ENCODE measurements at places on chromosomes 5 and 9.

- no peak for DNase-seq
These were observed 572 bp downstream of the SCGB3A1 start for GRCh38 chr5:180590543-180591310.

- no peak for DNase-seq
These were observed 38.7 kb downstream of the NLN start for GRCh38 chr5:65760504-65761275.

DNA sequence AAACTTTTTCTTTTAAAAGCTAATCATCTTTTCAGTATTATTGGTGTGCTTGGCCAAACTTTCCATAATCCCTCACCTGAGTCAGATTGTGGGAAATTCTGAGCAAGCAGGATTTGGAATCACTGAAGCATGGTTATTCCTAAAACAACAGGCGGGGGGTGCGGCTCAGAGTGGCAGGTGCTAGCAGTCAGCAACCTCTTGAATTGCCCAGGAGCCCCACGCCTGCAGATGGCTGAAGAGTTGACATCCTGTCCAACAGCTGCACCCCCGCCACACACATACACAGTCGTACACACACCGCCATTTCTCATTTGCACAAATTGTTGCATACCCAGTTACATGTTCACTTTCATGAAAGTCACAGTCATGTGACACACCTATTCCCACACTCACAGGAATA, 96.6 kb downstream of the LHX2 start:
- no peak for DNase-seq

- DNase-seq, result no peak
These were observed 194.6 kb upstream of the ACTBL2 start for GRCh38 chr5:57677235-57677634.

GRCh38 chr9:133323991-133324703, 11.8 kb downstream of the SURF6 start:
- DNase-seq, result no peak

DNA sequence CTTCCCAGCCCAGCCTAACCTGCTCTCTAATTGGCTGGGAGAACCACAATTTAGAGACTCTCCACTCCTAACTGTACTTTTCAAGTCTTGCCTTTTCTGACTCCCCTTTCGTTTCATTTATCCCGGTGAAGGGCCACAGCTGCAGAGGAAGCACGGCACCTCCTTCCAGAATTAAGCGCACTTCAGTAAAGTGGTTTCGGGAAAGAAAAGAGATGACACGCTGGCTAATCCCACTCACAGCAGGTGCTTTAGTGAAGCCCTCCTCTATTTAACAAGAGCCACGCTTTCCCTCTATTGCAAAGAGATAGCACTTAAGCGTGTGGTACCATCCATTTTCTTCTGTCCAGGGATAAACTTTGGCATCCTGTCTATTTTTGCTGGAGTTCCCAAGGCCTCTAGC, 4.8 kb downstream of the DNAH5 start:
- DNase-seq, result no peak

DNA sequence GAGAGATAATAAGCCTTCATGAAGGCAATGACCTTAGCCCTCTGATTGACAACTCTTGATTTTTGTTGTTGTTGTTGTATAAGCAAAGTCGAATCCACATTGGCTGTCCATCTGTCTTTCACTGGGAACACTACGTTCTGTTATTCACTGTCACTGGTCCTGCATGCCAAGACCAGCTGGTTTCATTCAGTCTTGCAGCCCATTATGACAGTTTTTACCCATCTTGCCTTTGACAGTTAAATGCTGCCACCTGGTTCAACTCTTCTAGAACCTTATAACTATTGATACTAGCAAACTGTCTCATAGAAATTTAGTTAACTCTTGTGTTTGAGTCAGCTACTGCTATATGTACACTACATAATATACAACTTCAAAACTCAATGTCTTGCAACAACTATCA, 382.3 kb upstream of the CDH10 start:
- no peak for DNase-seq

- DNase-seq, result no peak
These were observed 313.5 kb downstream of the PRDM9 start for GRCh38 chr5:23820765-23821471.

DNA sequence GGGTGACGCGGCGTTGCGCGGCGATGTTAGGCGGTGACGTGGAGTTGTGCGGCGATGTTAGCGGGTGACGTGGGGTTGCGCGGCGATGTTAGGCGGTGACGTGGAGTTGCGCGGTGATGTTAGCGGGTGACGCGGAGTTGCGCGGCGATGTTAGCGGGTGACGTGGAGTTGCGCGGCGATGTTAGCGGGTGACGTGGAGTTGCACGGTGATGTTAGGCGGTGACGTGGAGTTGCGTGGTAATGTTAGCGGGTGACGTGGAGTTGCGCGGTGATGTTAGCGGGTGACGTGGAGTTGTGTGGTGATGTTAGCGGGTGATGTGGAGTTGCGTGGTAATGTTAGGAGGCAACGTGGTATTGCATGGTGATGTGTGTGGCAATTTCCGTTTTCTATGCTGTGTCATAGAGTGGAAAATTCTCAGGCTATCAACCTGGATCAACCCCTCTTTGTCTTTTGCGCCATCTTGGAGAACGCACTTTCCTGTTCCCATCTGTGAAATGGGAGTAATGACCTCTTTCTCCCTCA, 76.0 kb downstream of the ANKRD33B start:
- no peak for DNase-seq

GRCh38 chr5:13250464-13251291, 693.8 kb downstream of the DNAH5 start:
- no peak for DNase-seq

GRCh38 chr5:79842006-79842881, 148.8 kb downstream of the MTX3 start:
- no peak for DNase-seq

DNA sequence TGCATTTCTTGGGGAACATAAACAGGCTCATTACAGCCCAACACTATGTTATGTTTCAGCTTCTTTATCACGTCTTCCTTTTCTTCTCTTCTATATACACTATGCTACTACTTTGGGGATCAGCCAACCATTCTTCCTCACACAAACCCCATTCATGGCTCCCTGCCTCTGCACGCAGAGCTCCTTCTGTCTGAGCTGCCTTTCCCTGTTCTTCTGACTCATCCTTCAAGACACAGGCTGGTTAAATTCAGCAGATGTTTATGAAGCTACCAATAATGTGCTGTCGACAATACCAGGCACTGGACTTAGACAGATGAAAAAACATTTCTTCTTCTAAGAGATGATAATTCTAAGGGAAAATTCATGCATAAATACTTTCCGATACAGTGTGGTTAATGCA, 102.5 kb upstream of the TXNDC8 start:
- no peak for DNase-seq

GRCh38 chr5:112417931-112418658, 982 bp downstream of the EPB41L4A start:
- DNase-seq, result no peak

GRCh38 chr9:129335464-129336129, 157.5 kb upstream of the IER5L start:
- no peak for DNase-seq

GRCh38 chr9:131773911-131774379, 34.1 kb upstream of the RAPGEF1 start:
- no peak for DNase-seq

DNA sequence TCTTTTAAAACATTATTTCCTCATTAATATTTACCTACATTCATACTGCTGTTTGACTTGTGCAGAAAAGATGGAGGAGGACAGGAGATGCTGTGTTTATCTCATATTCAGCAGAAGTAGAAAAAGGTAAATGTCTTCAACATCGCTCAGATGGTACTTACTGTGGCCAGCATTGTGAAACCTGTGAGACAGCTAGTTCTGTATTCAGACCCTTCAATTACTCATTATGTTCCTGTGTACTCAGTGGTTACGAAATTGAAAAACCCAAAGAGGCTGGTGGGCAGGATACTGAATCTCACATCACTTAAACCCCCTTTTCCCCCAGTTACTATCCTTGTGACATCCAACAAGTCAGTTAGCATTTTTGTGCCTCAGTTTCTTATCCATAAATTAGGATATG, 216.0 kb downstream of the KDM4C start:
- DNase-seq, result peak; percentile 63

- DNase-seq, result peak; percentile 74
These were observed 40.7 kb downstream of the F2RL2 start for GRCh38 chr5:76582230-76583162.

- DNase-seq, result no peak
These were observed 360.6 kb downstream of the PLK2 start for GRCh38 chr5:58099257-58099656.

DNA sequence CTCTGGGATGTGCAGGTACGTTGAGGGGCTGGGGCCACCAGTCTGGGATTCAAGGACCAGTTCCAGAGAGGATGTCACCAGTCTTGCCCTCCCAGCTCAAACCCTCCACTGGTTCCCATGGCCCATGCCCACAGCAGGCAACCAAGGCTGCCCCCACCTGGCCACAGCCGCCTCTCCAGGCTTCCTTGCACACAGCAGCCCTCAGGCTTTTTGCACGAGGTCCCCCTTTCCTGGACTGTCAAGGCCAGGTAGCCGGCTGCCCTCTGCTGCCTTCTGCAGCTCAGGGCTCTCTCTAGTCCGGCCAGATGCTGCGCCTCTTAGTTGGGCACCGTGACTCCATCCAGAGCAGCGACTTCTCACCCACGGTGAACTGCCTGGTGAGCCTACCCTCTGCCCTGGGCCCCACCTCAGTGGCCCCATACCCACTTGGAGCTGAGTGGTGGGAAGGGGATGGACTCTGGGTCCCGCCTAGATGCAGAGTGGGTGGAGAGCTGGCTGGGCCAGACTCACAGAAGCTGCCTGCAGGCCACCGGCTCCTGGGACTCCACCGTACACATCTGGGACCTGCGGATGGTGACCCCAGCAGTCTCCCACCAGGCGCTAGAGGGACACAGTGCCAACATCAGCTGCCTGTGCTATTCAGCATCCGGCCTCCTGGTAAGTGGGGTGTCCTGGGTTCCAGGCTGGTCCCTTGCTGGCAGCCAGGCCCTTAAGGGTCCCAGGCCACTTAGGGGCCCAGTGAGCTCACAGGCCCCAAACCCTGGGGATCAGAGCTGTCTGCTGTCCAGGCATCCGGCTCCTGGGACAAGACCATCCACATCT, 2.9 kb downstream of the WDR38 start:
- no peak for DNase-seq

DNA sequence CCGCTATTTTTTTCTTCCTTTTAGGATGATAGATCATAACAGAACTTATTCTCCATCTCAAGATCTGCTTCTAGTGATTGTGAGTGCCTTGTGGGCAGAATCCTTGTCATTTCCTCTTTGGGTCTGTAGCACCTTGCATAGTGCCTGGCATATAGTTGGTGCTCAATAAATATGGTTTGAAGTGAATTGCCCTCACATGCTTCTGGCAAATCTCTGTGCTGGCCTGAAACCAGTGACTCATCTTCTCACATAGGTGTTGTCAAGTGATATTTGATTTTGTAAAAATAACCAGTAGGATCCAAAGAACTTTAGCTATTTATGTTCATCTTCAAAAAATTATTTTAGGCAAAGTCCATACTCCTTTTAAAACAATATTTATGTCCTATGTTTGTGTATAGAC, 86.7 kb downstream of the GABRG2 start:
- DNase-seq, result no peak

DNA sequence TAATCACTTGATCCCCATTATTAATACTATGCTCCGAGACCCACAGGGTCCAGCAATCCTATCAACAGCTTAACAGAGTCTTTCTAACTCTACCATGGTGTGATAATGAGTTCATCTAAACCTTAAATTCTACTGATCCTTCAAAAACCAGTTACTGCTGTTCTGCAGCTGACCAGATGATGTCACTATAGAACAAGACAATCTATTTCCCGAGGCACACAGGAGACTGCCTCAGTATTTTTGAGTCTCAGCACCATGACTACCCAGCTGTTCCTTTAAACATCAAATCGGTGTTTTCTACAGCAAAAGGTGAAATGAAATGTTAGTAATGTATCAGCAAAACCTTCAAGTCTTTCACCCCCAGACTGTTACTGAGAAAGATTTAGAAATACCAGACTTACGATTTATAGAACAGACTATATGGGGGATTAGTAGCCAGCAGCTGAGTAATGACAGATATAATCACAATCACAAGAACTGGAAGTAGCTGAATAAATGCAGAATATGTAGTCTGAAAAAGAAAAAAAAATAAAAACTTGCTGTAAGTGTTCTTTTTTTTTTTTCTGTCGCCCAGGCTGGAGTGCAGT, 16.9 kb downstream of the DNAJC18 start:
- peak; percentile 35 for DNase-seq

- peak; percentile 24 for DNase-seq
These were observed 57.9 kb upstream of the CCNG1 start for GRCh38 chr5:163379298-163380155.

DNA sequence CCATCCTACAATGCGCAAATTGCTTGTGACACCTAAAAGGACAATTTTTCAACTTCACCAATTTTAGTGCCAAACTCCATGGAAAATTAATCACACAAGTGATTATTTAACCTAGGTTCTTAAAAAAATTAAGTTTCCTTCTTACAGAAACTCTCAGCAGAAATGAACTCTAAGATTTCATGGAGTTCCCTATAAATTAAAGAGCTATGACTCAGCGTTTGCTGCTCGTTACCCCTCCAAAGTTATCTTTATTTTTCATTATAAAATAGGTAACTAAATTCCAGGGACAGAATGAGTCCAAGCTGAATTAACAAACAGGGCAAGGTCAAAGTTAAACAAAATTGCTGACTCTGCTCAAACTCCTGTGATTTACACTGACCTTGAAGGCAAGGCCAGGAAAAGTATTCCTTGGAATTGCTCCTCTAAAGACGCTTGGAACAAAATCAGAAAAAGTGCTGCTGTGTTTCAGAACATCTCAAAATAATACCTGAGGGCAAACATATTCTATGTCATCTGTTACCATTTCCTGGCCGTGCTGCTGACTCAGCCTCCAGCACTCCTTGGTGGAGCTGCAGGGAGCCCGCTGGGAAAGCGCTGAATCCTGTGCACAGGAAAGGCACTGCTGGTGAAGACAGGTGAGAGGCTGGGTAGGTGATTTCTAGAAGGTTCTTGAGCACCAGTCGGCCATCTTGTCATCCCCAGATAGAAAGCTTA, 2.5 kb upstream of the CMBL start:
- no peak for DNase-seq

- no peak for DNase-seq
These were observed 73.3 kb downstream of the INSL6 start for GRCh38 chr9:5112109-5112592.

DNA sequence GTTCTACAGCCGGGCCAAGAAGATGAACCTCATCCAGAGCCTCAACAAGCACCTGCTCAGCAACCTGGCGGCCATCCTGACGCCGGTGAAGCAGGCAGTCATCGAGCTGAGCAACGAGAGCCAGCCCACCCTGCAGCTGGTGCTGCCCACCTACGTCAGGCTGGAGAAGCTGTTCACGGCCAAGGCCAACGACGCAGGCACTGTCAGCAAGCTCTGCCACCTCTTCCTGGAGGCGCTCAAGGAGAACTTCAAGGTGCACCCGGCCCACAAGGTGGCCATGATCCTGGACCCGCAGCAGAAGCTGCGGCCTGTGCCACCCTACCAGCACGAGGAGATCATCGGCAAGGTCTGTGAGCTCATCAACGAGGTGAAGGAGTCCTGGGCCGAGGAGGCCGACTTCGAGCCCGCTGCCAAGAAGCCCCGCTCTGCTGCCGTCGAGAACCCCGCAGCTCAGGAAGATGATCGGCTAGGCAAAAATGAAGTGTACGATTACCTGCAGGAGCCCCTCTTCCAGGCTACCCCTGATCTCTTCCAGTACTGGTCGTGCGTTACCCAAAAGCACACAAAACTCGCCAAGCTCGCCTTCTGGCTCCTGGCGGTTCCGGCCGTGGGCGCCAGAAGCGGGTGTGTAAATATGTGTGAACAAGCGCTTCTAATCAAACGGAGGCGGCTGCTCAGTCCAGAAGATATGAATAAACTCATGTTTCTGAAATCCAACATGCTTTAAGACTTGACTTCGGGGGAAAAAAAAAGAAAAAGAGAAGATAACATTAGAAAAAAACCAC, 28.5 kb downstream of the AMBP start:
- DNase-seq, result no peak

GRCh38 chr5:141817631-141818030, 60.6 kb downstream of the PCDH1 start:
- DNase-seq, result no peak

Measured in SIG-M5 (cell line).